ENCODE measurements at places on chromosomes 4 and X. TPM values are rescaled to one million over a fixed set of nuclear protein-coding genes. Genes with fewer than 3 reads are reported as not detected.

Gene ATP7A
- total RNA-seq, result 11.9 TPM

Gene SSX2
- total RNA-seq, result not detected

Gene FGFR3
- 0.21 TPM for total RNA-seq

Gene GLRA3
- total RNA-seq, result not detected

Gene GAGE1
- not detected for total RNA-seq

Gene DDX53
- total RNA-seq, result not detected

Gene CENPVL1
- total RNA-seq, result not detected

Gene HSFX3
- 0.29 TPM for total RNA-seq

Gene PAGE4
- not detected for total RNA-seq

Gene ARSJ
- not detected for total RNA-seq

Gene ZNF630
- 3.2 TPM for total RNA-seq

Gene CXCL1
- not detected for total RNA-seq

Gene RHOH
- 145 TPM for total RNA-seq

Gene PAK3
- total RNA-seq, result 0.53 TPM

Gene CHRDL1
- total RNA-seq, result not detected

Gene WNK3
- 0.21 TPM for total RNA-seq

Gene BCOR
- 58.0 TPM for total RNA-seq

Gene GRID2
- total RNA-seq, result not detected

Gene GRK4
- total RNA-seq, result 3.0 TPM

Gene SYTL5
- total RNA-seq, result not detected

Gene VEGFC
- not detected for total RNA-seq

Gene CT45A2
- total RNA-seq, result not detected

Gene TBC1D9
- total RNA-seq, result not detected

Gene VSIG4
- total RNA-seq, result not detected

Gene FAM9C
- total RNA-seq, result not detected

Gene SSX4B
- not detected for total RNA-seq

Gene CACNA1F
- total RNA-seq, result 1.3 TPM

Gene TLR8
- total RNA-seq, result not detected

Gene SPANXA1
- not detected for total RNA-seq

Gene TET2
- total RNA-seq, result 24.6 TPM

Gene CCDC110
- not detected for total RNA-seq

Gene NUDT10
- 0.70 TPM for total RNA-seq

Gene NLGN3
- total RNA-seq, result 1.3 TPM

Gene WFS1
- 1.8 TPM for total RNA-seq

Gene EFHC2
- 0.12 TPM for total RNA-seq

Gene FHDC1
- total RNA-seq, result 0.12 TPM

Gene F11
- not detected for total RNA-seq

Gene SLC38A5
- total RNA-seq, result 123 TPM

Gene L1CAM
- 4.9 TPM for total RNA-seq

Gene NAP1L5
- 4.2 TPM for total RNA-seq

Gene CSAG1
- total RNA-seq, result not detected

Gene RNF212
- 3.2 TPM for total RNA-seq

Gene FREM3
- not detected for total RNA-seq

Gene CTAG2
- total RNA-seq, result 31.6 TPM

Gene ERVMER34-1
- not detected for total RNA-seq

Gene OR13H1
- total RNA-seq, result not detected

Gene DNAAF6
- not detected for total RNA-seq

Gene PF4V1
- total RNA-seq, result not detected

Gene ELOVL6
- 20.8 TPM for total RNA-seq

Gene BEND4
- 3.2 TPM for total RNA-seq

Gene LARP1B
- total RNA-seq, result 15.3 TPM

Gene RNF150
- total RNA-seq, result not detected

Gene DMRTC1B
- not detected for total RNA-seq

Gene UNC5C
- not detected for total RNA-seq

Gene CITED1
- total RNA-seq, result not detected

Gene DMRTC1
- total RNA-seq, result not detected

Gene STK26
- total RNA-seq, result 49.7 TPM

Gene RS1
- total RNA-seq, result not detected
